Left lung (tissue), 14 donors: ENCODE measurements at places on chromosomes 4 and X.

GRCh38 chr4:158209825-158210807 is at the start of gene TMEM144:
TSS of gene TMEM144 (plus strand) at chr4:158210486. CDS start at chr4:158212668, 2,182 bp downstream.
- peak within 1 kb of the TSS; percentile 39 for H3K4me3 ChIP-seq
- H3K27me3 ChIP-seq, result no peaks in the 10 kb centered on the region
- H3K4me1 ChIP-seq, result peaks cover 7% of the 10 kb centered on the region

DNA sequence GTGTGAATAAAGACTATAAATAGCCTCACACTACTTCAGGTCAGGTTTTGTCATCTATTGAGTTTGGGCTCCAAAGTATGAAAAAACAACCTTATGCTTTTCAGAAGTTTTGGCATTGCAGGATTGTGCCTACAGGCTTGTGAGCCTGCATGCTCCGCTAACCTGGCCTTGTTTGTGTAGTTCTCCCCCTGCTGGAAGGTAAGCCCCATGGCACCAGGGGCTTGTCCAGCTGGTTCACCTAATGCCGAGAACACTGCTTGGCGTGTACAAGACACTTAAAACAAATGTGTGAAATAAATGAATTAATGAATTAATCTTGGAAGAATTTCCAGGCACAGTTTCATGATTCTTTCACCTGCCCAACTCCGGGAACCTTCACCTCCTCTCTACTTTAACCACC is 1.8 kb upstream of the HSD17B10 start:
- H3K27ac ChIP-seq, result no peak overlapping the region
- peaks cover 12% of the 10 kb centered on the region for H3K36me3 ChIP-seq
- H3K27me3 ChIP-seq, result no peaks in the 10 kb centered on the region
- DNase-seq, result peak; percentile 61

- no peak overlapping the region for H3K27ac ChIP-seq
- no peak for DNase-seq
- no peaks in the 10 kb centered on the region for H3K27me3 ChIP-seq
- no peaks in the 10 kb centered on the region for H3K4me1 ChIP-seq
- no peak overlapping the region for H3K4me3 ChIP-seq
- H3K36me3 ChIP-seq, result no peaks in the 10 kb centered on the region
These were observed 201.4 kb downstream of the AASDH start for GRCh38 chr4:56185901-56186300.

DNA sequence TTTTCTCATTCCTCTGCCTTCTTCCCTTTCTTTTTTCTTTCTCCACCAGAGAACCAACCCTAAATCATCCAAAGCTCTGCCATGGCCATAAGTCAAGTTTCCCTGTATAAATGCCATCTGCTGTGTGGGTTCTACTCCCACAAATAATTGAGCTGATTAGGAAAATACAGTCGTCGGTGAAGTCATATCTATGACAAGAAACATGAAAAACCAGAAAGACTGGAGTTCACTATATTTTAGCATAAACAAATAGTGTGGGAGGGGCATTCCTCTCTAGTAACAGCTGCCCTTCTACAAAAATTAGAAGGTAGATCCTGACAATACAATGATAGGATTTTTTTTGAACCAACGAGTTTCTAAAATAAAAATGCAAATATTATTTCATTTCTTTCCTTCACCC is 48.8 kb downstream of the SPOCK3 start:
- H3K27ac ChIP-seq, result no peak overlapping the region
- no peaks in the 10 kb centered on the region for H3K36me3 ChIP-seq
- H3K4me1 ChIP-seq, result no peaks in the 10 kb centered on the region
- no peak overlapping the region for H3K4me3 ChIP-seq
- no peak for DNase-seq
- H3K27me3 ChIP-seq, result no peaks in the 10 kb centered on the region

GRCh38 chrX:134745636-134746409 is 87.6 kb upstream of the PLAC1 start:
- no peak overlapping the region for H3K27ac ChIP-seq
- H3K27me3 ChIP-seq, result no peaks in the 10 kb centered on the region
- no peak overlapping the region for H3K4me3 ChIP-seq
- no peak for DNase-seq
- H3K4me1 ChIP-seq, result no peaks in the 10 kb centered on the region
- no peaks in the 10 kb centered on the region for H3K36me3 ChIP-seq
